ENCODE measurements at places on chromosomes 16 and 17.
A peak's percentile ranks its signal among the peaks of the same experiment; 100 is the strongest.

DNA sequence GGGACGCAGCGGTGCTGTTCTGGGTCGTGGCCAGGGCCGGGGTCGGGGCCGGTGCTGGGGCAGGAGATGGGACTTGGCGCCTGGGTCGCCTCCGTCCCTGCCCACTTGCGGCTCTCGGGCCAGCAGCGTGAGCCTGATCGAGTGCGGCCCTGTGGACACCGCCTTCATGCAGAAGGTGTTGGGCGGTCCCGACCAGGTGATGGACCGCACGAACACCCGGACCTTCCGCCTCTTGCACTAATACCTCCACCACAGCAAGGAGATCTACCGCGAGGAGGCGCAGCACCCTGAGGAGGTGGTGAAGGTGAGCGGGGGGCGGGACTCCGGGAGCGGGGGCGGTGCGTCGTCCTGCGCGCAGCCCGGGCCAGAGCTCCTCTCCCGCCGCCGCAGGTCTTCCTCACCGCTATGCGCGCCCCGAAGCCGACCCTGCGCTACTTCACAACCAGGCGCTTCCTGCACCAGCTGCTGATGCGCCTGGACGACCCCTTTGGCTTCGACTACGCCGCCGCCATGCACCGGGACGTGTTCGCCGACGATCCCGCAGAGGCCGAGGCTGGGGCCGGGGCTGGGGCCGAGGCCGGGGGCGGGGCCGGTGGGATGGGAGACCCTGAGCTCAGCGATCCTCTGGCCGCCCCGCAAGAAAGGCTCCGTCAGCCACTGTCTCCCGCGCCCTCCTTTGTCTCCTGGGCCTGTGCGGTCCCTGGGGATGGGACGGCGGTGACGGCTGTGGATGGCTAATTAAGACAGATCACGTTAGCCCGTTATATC lies 4.5 kb upstream of the HSD17B1 start:
- no peak for DNase-seq

DNA sequence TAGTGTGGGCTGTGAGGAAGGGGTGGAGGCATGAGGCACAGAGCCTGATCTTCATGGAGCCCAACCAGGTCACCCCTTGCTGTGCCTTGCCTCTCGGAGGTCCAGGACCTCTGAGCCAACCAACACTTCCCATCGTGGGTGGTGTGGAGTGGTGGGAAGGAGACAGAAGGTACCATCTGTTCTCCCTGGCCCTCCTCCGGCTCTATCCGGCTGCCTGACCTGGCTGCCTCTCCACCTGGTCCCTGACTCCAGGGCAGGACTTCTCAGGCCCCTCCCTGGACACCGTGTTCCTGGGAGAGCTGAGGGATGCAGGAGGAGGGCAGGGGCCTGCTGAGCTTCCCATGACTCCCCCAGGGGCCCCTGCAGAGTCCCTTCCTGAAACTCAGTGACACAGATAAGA lies 3.9 kb downstream of the PDK2 start:
- no peak for DNase-seq

DNA sequence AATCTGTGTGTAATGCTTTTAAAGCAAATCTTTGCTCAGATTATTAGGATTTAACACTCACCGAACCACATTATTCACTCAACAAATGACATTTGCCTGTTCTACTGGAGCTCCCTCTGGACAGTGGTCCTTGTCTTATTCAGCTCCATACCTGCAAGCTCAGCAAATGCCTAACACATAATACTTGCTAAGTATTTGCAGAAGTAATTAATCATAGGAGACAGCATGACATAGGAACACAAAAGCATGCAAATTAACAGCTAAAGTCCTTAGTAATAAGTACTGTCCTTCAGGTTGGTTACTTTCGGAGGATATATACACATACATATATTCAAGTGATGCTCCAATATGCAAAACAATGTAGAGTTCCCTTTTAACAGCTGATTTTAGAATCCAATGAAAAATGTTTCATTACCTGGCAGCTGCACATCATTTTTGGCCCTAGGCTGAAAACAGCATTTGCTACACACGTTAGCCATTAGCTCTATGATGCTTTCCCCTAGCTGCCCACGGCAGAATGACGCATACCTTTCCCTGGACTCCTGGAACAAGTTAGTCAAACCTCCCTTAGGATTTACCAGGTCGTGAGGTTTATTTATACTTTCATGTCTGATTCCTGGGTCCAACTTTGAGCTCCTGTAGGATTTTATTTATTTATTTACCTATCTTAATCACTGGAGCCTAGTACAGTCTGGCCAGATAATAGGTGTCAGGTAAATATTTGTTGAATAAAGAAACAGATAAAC lies 8.6 kb downstream of the BRD7 start:
- no peak for DNase-seq

- no peak for DNase-seq
Observed at GRCh38 chr17:77720946-77721845, 237.3 kb upstream of the TNRC6C start.

DNA sequence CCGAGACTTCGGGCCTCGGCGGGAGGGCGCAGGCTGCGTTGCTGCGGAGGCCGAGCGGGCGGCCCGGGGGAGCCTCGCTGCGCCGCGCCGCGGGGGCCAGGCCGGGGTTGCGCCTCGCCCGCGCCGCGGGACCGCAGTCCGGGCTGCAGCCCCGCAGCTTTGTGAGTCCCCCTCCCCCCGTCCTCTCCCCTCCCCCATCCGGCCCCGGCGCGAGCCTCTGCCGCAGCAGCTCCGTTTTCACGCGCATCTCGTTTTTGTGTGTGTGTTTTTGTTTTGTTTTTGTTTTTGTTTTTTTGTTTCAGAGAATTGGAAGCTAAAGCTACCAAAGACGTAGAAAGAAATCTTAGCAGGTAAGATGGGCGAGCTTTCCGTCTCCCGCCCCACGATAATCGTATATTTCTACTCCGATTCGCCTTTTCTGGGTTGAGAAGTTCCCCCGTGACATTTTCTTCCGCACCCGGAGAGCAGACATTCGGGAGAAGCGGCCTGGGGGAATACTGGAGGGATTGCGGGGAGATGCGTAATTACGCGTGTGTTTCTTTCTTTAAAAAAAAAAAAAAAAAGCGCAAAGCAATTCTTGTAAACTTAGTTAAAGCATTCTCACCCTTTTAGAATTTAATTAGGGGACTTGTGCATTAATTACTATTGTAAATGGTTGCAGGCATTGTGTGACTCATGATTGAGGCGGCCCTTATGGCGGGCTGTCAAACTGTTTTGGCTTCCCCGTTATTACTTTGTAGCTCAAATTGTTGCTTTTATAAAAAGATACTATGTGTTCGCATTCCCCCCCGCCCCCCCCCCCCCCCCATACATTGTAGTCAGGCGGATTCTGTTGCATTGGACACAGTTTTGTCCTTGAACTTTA lies 732 bp downstream of the TNRC6A start:
- peak; percentile 35 for DNase-seq

DNA sequence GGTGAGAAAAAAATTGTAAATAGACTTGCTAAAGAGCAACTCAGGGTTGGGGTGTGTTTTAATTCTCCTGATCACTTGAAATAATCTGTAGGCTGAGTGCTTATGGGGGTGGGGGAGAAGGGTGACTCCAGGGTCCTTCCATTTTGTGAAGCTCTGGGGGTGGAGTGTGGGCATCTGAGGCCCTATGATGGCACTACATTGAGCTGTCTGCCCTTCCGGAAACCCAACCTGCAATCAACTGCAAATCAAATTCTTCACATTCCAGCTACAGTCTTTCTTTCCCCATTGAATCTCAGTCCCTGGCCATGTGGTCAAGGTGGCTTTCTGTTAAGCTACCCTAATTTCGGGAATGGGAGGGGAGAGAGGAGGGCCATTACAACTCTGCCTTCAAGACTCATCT lies 6.0 kb upstream of the CDC6 start:
- DNase-seq = no peak

GRCh38 chr16:72098936-72099335 lies 5.3 kb downstream of the DHX38 start:
- DNase-seq = no peak

GRCh38 chr16:85514598-85515318 lies 98.4 kb upstream of the GSE1 start:
- DNase-seq = no peak

DNA sequence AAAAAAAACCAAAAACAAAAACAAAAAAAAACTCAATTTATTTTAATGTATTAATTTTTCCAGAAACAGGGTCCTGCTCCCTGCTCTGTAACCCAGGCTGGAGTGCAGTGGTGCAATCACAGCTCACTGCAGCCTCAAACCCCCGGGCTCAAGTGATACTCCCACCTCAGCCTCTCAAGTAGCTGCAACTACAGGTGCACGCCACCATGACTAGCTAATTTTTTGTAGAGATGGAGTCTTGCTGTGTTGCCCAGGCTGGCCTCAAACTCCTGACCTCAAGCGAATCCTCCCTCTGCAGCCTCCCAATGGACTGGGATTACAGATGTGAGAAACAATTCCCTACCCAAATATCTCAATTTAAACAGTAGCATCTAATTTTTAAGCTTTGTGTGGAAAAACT lies 25.2 kb upstream of the EMP2 start:
- no peak for DNase-seq

DNA sequence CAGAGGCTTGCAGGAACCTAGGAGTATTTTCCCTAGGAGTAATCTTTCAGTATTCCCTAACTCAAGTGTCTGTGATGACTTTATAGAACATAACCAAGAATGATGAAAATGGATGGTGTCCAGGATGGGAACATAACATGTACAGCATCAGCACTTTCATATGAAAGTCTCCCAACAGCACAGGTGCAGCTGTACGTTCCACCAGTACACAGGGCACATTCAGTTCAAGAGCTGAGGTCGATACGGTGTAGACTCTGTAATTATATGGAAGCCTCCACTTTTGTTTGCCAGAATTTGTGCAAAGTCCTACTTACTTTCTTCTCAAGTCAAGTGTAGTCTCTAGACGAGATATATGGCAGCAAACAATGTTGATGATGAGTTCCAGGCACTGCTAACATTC lies 46.2 kb upstream of the CRYM start:
- no peak for DNase-seq

DNA sequence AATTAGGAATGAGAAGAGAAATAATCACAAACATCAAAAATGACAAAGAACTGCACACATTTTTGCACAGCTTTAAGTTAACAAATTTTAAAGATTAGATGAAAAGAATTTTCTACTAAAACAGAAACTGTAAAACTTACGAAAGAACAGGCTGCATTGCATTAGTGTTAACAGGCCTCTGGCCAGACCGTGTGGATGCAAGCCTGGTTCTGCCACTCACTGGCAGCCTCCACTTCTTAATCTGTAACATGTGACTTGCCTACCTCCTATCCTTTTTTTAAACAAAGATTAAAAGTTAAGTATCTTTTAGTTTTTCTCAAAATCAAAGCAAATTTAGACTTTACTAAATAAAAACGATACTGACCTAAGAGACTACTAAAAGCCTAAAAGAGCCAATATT lies 37.5 kb downstream of the CREBBP start:
- no peak for DNase-seq

- DNase-seq = no peak
Observed at GRCh38 chr16:84505249-84506187, 1.1 kb upstream of the MEAK7 start.
